ENCODE measurements at places on chromosomes 12 and 14.

DNA sequence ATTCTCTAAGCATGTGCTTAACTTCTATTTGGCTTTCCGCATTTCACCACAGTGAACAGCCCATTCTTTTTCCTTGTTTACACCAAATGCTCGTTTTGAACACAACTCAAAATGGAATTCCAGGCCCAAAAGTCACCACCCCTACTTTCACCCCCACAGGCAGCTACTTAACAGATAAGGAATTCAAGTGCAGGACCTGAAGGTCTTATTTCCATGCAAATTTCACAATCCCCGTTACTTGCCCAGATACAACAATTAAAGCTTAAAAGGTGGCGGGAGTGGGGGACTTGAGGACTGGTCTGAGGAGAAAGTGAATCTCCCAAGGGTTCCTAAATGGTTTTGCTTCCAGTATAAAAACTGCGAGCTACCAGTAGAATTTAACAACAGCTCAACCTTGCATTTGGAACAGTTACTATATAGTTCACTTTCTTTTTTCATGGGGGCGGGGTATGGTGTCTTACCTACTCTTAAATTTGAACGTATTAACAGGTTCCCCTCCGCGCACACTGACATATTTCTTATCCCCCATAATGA is 3.7 kb downstream of the USP44 start:
- DNase-seq, result no peak

GRCh38 chr14:90651271-90651804 is 164.9 kb downstream of the TTC7B start:
- no peak for DNase-seq

- DNase-seq, result no peak
Measured at GRCh38 chr12:76030341-76031080, 1.1 kb downstream of the PHLDA1 start.

GRCh38 chr12:9718968-9719367 is 13.9 kb downstream of the CLECL1 start:
- no peak for DNase-seq

DNA sequence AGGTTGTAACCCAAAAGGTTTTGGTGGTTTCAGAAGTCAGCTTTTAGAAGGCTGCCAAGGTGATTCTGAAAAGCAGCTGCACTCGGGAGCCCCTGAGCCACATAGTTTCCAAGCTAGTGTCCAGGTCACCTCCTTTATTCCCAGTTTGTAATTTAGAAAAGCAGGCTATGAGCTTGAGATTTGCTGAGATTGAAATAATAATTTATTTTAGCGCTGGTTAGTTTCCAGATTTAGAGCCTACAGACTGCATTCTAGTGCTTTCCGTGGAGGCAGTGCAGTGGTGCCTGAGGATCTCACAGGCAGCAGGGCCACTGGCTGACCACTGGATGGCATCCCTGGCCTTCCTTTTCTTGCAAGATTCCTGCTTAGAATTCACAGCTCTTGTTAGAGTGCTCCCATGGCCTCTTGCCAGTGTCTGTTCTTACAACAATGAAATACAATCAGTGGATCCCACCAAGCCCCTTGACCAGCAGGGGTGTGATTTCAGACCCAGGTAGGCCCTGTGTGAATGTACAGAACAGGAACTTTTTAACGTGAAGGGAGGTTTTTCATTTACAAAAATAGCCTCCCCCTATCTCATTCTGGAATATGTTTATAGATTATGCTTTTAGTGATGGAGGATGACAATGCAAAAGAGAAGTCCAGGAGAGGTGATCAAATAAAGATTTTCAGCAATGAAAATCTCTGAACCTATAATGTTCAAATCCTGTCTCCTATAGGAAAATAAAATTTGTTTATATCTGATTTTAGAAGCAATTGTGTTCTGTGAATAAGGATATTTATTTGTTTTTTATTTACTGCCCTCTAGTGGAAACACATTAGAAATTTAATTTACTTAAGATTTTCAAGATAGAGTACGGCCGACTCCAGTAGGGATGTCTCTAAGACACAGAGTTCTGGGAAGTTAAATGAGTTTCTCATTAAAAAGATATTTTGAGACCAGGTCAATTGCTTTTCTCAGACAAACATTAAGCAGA is 362.1 kb upstream of the STXBP6 start:
- DNase-seq, result no peak

DNA sequence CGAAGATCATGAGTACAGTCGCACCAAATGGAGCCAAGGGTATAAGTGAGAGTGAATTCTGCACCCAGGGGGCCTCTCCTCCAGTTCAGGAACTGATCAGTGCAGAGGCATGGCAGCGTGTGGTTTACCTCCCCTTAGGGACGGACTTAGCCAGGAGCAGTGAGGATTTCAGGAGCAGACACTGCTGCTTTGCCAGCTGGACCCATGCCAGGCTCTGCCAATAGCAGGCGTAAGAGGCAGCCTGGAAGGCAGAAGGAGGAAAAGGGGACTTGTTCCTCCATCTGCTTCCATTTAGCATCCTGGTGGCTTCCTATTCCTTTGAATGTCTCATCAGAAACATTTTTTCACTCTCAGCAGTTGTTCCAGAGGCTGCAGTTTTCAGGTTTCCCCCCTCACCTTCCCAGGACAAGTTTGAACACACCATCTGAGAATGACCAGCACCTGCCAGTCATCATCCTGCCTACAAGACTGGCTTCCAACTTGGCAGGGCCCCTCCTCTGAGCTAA is 137.0 kb upstream of the LMNTD1 start:
- no peak for DNase-seq

GRCh38 chr14:76381817-76382494 is 6.0 kb downstream of the ESRRB start:
- DNase-seq, result no peak

DNA sequence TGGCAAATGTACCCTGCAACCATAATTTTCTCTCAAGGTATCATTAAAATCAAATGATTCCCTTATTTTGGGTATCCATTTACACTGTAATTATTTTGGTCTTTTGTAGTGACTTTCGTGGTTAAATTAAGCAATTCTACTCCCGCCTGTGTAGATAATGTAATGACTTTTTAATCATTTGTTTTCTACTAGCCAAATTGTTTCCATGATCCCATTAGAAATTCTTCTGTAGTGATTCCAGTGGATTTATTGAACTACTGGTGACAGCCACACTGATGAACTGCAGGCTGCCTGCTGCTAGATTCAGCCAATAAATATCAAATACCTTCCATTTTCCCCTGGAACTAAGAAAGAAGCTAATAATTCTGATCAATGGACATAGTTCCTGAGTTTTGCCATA is 96.0 kb downstream of the WIF1 start:
- no peak for DNase-seq

- DNase-seq, result no peak
Measured at GRCh38 chr12:94012590-94012989, 135.8 kb upstream of the PLXNC1 start.

GRCh38 chr12:113825705-113826104 is 140.4 kb downstream of the RBM19 start:
- no peak for DNase-seq

GRCh38 chr14:98375566-98375965 is 896.4 kb downstream of the BCL11B start:
- DNase-seq, result no peak

All from stimulated activated CD8-positive, alpha-beta memory T cell treated with anti-CD3 and anti-CD28 coated beads, Interleukin-7, amount 100 ng/mL, for 1 hour (primary cell).